Ovary (tissue), 10 donors: ENCODE measurements at places on chromosomes 3 and 15. TPM values are rescaled to one million over a fixed set of nuclear protein-coding genes. Genes with fewer than 3 reads are reported as not detected.

Gene CFAP44
- 7.2 TPM for total RNA-seq

DNA sequence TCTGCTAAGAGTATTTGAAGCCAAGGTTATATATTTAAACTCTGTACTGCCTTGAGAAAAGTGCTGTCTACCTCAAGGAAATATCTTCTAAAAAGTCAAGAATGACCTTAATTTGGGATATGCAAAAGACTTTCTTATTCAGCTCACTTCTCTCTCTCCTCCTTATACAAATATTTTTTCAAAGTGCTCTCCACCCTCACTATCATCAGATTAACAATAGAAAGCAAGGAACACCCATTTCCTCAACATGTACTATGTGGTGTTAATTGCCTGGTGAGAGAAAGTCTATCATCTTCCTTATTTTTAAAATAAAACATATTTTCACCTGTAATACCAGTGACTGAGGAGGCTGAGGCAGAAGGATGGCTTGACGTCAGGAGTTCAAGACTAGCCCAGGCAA is 44.4 kb upstream of the RSL24D1 start:
- DNase-seq = no peak

DNA sequence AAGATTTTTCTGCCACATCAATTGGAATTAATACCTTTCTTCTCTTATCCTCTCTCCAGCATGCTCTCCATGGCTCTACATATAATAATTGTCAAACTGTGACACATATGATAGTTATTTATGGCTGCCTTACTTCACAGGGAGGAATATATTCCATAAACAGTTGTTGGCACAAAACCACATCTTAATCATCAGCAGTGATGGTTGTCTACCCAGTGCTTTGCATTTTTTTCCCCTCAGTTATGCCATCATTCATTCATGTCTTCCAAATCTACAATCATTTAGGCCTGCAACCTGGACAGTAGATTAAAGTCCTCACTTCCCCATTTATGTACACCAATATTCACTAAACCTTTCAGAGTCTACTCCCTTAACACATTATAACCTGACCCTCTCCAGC is 107.7 kb downstream of the THRB start:
- no peak for DNase-seq

Gene CCDC54
- not detected for total RNA-seq

DNA sequence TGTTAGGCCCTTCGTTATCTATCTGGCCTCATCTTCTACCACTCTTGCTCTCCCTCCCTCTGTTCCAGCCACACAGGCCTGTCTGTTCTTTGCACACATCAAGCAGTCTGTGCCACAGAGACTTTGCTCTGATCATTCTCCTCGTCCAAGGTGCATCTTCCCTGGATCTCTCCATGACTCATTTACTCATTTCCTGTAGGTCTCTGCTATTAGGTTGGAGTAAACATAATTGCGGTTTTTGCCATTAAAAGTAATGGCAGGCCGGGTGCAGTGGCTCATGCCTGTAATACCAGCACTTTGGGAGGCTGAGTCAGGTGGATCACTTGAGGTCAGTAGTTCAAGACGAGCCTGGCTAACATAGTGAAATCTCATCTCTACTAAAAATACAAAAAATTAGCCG is 9.5 kb upstream of the C3orf49 start:
- no peak for DNase-seq

Gene MB21D2
- total RNA-seq = 13.9 TPM

DNA sequence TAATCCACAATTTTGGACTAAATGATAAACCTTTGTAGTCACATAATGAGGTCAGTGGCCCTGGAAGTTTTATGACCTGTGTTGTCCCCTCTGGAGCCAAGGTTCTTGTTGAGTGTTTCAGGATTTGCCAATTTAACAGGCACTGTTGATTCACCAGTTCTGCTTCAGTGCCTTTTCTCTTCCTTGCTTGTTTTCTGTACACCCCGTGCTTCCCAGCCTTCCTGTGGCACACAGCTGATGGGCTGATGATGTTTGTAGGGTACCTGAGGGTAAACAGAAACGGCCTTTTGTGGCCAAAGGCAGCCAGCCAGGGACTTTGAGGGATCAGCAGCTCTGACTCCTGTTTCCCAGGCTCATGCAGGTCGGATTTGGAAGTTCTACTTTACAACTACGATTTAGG is 13.3 kb downstream of the GYG1 start:
- DNase-seq = no peak

Gene GHSR
- not detected for total RNA-seq

DNA sequence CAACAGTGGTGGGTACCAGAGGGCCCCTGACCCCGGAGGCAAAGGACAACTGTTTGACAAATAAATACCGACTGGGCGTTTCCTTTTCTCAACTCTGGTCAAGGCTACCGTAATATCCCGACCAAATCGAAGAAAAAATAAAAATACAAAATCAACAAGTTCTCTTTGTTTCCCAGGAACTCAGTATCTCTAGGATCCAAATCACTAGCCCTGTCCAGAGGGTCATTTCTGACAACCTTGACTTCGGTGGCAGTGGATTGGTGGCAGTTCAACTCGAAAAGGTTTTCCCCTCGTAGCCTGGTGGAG is 456 bp upstream of the DGKG start:
- DNase-seq = no peak

- no peak for DNase-seq
Observed at GRCh38 chr15:55282284-55282833, 7.3 kb downstream of the RAB27A start.

GRCh38 chr3:183427876-183428446 is 458 bp downstream of the MCF2L2 start:
- peak; percentile 58 for DNase-seq

- DNase-seq = no peak
Observed at GRCh38 chr15:25172691-25173090, 217.9 kb downstream of the SNRPN start.

Gene ZNF197
- total RNA-seq = 27.0 TPM
